ENCODE measurements at places on chromosomes 12 and 14. TPM values are rescaled to one million over a fixed set of nuclear protein-coding genes. Genes with fewer than 3 reads are reported as not detected.

Gene KLRC2
- total RNA-seq, result not detected

Gene GLIPR1L2
- total RNA-seq, result 1.6 TPM

Gene CDKN1B
- 27.9 TPM for total RNA-seq

Gene SCARB1
- total RNA-seq, result 3.2 TPM

Gene KCNA1
- not detected for total RNA-seq

Gene MIP
- total RNA-seq, result not detected

Gene TEX22
- total RNA-seq, result 0.43 TPM

Gene LMO3
- total RNA-seq, result not detected
